ENCODE measurements at places on chromosomes 5 and 9.

DNA sequence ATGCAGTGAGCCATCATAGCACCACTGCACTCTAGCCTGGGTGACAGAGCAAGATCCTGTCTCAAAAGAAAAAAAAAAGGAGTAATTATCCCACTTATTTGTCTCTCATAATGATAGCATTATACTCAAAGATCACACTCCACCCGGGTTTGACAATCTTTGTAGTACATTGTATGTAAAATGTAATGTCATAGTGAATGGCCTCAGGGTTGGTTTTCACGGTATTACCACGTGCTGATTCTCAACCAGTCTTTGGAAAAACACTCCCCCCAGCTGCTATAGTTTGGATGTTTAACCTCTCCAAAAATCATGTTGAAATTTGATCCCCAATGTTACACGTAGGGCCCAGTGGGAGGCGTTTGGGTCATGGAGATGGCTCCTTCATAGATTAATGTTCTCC lies 402.4 kb upstream of the GRAMD2B start:
- no peak for DNase-seq

DNA sequence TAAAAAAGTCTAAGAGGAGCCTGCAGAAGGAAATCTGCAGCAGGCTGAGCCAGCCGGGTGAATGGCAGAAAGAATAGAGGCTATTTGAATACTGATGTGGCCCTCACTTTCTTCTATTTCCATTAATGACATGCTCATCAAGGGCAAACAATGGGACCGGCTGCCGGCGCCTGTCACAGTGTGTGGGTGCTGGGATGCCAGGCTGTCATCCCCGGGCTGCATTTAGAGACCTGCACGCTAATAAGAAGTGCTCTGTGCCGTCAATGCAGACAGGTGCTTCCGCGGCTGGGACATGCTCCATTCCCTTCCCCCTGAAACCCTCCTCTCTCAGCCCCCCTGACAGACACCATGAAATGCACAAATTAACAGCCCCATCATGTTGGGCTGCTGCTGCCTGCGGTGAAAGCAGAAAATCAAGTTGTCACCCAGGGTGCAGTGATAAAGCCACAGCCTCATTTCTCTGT lies 217.7 kb upstream of the TBCA start:
- DNase-seq, result no peak

DNA sequence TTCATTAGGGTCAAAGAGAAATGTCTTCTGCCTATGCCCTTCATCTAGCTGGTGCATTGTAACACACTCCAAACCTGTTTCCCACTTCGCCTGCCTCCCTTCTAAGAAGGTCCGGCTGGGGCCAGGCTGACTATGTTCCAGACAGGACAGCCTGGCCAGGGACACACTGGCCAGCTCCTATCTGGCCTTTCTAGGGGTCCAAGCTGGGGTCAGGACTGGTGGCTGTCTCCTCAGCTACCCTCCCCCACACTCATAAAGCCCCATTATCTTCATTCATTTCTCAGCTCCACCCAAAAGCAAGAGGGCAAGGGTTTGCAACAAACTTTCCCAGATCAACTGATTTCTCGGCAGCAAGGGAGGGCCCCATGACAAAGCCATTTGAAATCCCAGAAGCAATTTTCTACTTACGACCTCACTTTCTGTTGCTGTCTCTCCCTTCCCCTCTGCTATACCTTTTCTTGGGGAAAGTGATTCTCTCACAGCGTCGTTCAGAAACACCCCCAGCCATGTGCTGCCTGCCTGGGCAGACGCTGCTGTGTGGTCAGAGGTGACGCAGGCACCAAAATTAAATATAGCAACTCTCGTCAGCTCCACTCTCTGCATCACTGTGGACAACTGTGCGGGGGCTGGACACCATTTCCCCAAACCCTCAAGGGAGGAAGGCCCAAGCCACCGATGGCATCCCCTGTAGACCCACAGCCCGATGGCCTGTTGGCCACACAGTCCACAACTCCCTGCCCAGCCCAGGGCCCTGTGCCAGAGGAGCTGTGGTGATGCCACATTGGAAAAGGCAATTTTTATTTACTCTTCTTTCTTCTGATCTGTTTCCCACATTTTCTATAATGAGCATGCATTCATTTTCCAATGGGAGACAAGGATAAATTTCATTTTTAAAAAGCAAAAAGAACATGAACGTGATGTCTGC lies 6.1 kb downstream of the IL13 start:
- no peak for DNase-seq

GRCh38 chr9:79041266-79041665 lies 530.5 kb upstream of the TLE4 start:
- no peak for DNase-seq

GRCh38 chr5:17445185-17445584 lies 52.8 kb upstream of the TAF11L2 start:
- DNase-seq, result no peak

GRCh38 chr5:14025569-14026286 lies 81.2 kb upstream of the DNAH5 start:
- no peak for DNase-seq

DNA sequence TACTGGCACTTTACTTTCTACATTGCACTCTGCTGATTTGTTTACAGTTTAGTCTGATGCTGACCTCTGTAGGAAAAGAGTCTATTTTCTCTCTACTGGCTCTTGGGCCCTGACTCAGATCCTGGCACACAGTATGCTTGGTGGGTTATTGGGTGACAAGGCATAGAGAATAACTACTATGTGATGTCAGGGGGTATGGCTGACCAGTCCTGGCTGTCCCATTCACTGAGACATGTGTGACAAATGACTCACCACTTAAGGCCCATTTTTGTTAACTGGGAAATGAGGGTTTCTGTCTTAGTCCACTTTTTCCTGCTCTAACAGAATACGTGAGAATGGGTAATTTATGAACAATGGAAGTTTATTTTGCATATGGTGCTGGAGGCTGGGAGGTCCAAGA lies 66.4 kb downstream of the DAPK1 start:
- DNase-seq, result no peak

DNA sequence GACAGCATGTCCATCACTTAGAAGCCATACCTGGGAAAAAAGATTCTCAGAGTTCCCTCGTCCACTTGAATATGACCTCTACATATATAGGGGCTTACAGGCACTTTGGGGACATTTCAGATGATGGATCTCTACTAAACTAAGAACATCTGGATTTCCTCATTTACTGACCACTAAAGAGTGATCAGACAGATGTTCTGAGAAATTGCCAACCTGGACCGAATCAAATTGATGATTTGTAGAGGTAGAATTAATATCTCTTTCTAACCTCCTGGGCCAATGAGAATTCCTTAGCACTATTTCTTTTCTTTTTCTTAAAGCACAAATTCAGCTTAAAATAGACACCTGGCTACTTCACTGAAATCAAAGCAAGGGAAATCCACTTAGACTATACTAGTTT lies 422.7 kb downstream of the MTRR start:
- DNase-seq, result no peak

GRCh38 chr5:67350618-67351201 lies 154.1 kb upstream of the CD180 start:
- no peak for DNase-seq

DNA sequence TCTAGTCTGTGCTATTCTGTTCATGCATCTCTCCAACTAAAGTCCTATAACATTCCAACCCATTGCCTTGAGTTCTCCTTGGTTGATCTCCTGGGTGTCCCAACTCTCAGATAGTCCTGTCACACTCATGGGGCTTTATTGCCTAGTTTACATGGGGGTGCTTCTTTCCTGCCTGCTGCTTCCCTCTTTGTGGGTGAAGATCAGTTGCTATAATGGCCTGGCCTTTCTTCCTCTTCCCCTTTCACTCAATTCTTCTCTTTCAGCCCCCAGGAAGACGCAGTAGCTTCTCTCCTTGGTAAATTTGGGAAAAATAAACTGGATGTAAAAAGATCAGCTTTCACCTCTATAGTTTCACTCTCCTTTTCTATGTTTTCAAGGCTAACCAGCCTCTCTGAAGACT lies 66.5 kb downstream of the PTCD2 start:
- no peak for DNase-seq

GRCh38 chr5:44774279-44774880 lies 34.4 kb upstream of the MRPS30 start:
- DNase-seq, result no peak

- no peak for DNase-seq
Measured at GRCh38 chr9:95989297-95989696, 113.8 kb downstream of the ERCC6L2 start.

GRCh38 chr9:76257311-76257710 lies 136.9 kb downstream of the RFK start:
- DNase-seq, result no peak

DNA sequence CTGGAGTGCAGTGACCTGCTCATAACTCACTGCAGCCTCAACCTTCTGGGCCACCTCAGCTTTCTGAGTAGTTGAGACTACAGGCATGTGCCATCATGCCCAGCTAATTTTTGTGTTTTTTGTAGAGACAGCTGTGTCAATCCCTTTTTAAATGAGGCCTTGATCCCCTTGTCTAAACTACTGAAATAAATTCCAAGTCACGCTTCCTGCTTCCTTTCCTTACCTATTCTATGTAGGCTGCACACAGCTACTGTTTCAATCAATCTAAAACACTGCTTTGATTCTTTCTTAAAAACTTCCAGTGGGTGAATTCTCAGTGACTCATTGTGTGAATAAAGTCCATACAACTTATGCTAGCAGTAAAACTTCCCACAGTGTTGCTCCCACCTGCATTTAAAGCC lies 2.9 kb upstream of the C7 start:
- DNase-seq, result no peak

GRCh38 chr5:131491749-131492148 lies 143.3 kb downstream of the RAPGEF6 start:
- no peak for DNase-seq

DNA sequence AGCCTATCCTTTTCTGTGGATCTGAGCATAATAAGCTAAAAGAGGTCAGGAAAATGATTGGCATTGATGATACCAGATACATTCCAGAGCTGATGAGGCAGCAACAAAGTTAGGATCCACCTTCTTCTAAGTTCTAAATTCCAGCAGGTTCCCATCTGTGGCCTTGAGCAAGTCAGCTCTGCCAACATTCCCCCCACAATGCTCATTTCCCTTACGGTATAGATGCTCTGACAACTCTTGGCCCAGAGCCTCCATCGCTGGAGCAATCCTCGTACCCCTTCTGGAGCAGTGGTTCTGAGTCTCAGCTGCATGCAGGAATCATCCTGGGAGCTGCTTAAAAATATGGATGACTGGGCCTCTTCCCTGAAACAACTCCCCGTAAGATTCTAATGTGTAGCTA lies 78.1 kb downstream of the MED27 start:
- DNase-seq, result no peak

DNA sequence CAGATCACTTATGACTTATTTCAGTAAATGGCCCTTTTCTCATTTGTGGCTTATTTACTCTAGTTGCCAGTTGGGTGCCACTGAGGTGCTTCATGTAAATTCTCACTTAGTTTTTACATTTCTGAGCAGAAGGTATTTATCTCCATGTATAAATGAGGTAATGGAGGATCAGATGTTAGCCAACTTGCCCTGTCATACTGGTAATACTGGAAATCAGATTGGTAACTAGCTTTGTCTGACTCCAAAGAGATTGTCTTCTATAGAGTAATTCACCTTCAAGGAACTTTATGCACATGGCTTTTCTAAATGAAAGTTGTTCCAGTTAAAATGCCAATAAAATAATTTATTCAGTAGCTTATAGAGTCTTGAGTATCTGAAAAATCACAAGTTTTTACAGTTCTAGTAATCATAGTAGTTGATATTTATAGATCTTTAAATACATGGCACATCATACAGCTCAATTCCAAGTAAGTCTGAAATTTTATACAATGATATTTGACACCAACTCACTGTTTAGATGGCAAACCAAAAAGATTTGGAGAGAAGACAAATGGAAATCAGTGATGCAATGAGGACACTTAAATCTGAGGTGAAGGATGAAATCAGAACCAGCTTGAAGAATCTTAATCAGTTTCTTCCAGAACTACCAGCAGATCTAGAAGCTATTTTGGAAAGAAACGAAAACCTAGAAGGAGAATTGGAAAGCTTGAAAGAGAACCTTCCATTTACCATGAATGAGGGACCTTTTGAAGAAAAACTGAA lies 28.8 kb downstream of the RAB14 start:
- DNase-seq, result no peak

- DNase-seq, result no peak
Measured at GRCh38 chr5:153153086-153153485, 337.4 kb upstream of the GRIA1 start.

DNA sequence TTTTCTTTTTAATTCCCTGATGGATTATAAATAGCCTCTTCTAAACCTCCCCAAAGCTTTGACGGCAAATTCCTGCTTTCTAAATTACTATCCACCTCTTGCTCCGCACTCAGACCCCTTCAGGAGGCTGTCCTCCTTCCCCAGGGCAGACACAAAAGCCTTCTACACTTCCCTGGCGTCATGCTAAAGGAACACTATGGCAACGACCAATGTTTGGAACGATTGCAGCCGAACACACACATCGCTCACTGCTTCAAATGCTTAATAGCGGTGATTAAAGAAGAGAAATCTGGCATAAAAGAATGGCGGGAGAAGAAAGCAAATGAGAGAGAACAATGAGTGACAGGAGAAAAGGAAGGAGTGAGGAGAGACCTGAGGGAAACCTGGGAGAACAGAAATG lies 297.3 kb downstream of the MLLT3 start:
- DNase-seq, result no peak

DNA sequence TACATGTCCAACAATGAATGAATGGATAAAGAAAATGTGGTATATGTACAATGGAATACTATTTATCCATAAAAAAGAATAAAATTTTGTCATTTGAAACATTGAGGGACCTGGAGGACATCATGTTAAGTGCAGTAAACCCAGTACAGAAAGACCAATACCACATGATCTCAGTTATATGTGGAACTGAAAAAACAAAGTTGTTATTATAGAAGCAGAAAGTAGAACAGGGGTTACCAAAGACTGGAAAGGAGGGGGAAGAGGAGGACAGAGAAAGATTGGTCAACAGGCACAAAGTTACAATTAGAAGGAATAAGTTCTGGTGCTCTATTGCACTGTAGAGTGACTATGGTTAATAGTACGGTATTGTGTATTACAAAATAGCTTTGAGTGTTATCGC lies 233.8 kb downstream of the SEMA6A start:
- DNase-seq, result no peak

DNA sequence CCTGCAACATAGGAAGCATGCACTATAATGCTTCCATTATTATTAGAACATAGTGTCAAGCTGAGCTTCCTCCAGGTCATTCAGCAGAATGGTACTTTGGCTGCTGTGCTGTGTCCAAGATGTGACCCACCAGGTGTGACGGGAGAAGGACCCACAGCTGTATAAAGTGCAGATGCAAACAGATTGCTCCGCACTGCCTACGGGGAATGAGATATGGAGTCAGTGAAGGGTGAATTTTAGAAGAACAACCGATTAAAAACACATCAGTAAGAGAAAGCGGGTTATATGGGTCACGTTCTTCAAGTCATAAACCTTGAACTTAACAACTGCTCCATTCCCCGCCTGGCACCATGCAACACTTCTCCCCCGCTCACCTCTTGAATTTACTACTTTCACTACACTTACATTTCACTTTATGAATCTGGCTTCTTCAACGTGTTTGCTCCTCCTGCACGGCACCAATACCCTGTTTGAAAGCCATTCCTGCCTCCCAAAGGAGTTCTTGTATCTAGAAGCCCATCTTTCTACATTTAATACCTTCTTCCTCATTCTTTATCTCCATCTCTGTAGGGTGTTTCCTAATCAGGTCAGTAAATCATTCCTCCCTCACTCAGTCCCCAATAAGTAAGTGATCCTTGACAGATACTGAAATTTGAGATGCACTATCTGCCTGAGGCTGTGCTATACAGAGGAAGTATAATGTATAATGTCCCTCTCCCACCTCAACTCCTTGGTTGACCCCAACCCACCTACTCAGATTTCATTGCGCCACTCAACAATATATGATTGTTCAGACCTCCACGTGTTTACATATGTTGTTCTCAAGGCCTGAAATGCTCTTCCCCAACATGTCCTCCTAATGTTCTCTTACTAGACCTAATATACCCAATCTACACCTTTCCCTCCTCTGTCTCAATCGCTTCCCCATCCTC lies 25.9 kb downstream of the BRINP1 start:
- DNase-seq, result no peak
